Sigmoid colon (tissue), 7 donors: ENCODE measurements at places on chromosomes 2 and 18.

GRCh38 chr2:241752253-241752652 lies 17.8 kb downstream of the D2HGDH start:
- DNase-seq: no peak

- no peak for DNase-seq
Measured at GRCh38 chr2:159126432-159127022, 158.1 kb downstream of the TANC1 start.

GRCh38 chr2:227862227-227862740 lies 9.1 kb upstream of the DAW1 start:
- DNase-seq: no peak

- DNase-seq: no peak
Measured at GRCh38 chr2:33588232-33588631, 10.9 kb downstream of the FAM98A start.

GRCh38 chr2:139492131-139492680 lies 712.0 kb upstream of the NXPH2 start:
- no peak for DNase-seq
